ENCODE measurements at places on chromosomes 5 and 9.

DNA sequence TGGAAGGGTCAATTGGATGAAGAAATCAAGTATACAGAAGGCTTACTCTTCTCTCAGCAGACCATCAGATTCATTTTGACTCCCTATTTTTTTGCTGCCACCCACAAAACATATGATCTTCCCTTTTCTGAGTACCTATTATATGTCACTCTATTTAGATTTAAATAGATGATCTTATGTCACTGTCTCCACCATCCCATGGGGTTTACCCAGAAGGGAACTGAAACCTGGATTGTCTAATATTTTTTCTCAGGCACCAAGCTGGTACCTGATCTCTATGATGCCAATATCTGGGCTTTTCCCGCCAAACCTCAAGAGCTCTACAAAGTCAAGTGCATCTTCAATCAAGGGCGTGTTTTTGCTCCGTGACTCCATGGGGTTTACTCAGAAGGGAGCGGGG, 118.7 kb downstream of the GAS1 start:
- no peak overlapping the region for H3K27ac ChIP-seq
- no peak overlapping the region for H3K4me3 ChIP-seq
- DNase-seq: no peak
- no peaks in the 10 kb centered on the region for H3K4me1 ChIP-seq
- no peaks in the 10 kb centered on the region for H3K27me3 ChIP-seq
- H3K36me3 ChIP-seq: no peaks in the 10 kb centered on the region

DNA sequence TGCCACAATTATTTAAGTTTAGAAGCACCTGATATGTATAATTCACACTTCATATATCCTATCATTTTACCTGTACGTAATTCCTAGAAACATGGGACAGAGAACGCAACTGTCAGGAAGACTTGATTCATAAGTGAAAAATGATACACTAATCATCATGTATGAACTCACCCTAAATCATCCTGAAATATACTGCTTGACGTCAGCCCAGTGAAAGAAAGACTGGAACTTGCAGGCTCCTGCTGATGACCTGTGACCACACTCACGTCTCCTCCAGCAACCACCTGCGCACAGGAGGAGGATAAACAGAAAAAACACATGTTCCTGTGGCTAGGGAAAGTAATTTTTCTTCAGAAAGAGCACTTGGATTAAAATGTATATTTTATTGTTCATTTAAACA, 169.7 kb downstream of the MPDZ start:
- no peaks in the 10 kb centered on the region for H3K27me3 ChIP-seq
- H3K36me3 ChIP-seq: no peaks in the 10 kb centered on the region
- no peak overlapping the region for H3K27ac ChIP-seq
- H3K4me1 ChIP-seq: no peaks in the 10 kb centered on the region
- no peak for DNase-seq
- H3K4me3 ChIP-seq: no peak overlapping the region

DNA sequence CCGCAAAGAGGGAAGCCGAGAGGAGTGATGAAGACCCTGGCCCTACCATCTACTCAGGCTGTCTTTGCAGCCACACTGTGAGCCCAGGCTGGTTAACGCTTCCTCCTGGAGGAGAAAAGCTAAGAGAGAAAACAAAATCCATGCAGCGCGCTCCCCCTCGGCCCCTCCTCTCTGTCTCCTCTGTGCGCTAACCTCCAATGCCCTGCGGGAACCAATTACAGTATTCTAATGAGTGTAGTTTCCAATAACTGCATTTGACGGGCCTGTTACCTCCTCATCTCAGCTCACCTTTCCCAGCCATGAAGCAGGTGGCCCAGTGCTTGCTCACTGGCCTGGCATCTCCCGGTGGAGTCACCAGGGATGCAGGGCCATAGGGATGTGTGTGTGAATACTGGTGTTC, 565.5 kb downstream of the EBF1 start:
- H3K36me3 ChIP-seq: no peaks in the 10 kb centered on the region
- no peak overlapping the region for H3K4me3 ChIP-seq
- no peak overlapping the region for H3K27ac ChIP-seq
- no peaks in the 10 kb centered on the region for H3K27me3 ChIP-seq
- DNase-seq: no peak

GRCh38 chr9:124306098-124306735, 48.5 kb downstream of the NEK6 start:
- no peaks in the 10 kb centered on the region for H3K4me1 ChIP-seq
- H3K27ac ChIP-seq: no peak overlapping the region
- H3K4me3 ChIP-seq: no peak overlapping the region
- no peaks in the 10 kb centered on the region for H3K27me3 ChIP-seq

- no peak for DNase-seq
- no peaks in the 10 kb centered on the region for H3K4me1 ChIP-seq
- no peak overlapping the region for H3K4me3 ChIP-seq
- H3K27me3 ChIP-seq: no peaks in the 10 kb centered on the region
Measured at GRCh38 chr9:65430221-65430620, 145.2 kb upstream of the FOXD4L5 start.

- H3K4me3 ChIP-seq: no peak overlapping the region
- no peaks in the 10 kb centered on the region for H3K27me3 ChIP-seq
- no peak overlapping the region for H3K27ac ChIP-seq
- peaks cover 16% of the 10 kb centered on the region for H3K4me1 ChIP-seq
Measured at GRCh38 chr9:33189331-33189791, 22.2 kb upstream of the B4GALT1 start.

- DNase-seq: no peak
- no peaks in the 10 kb centered on the region for H3K27me3 ChIP-seq
- no peaks in the 10 kb centered on the region for H3K36me3 ChIP-seq
- H3K4me3 ChIP-seq: no peak overlapping the region
Measured at GRCh38 chr5:148027505-148027904, 36.3 kb upstream of the SPINK5 start.

GRCh38 chr5:137566780-137567179, 67.7 kb upstream of the SPOCK1 start:
- no peak overlapping the region for H3K27ac ChIP-seq
- H3K4me1 ChIP-seq: no peaks in the 10 kb centered on the region
- H3K27me3 ChIP-seq: no peaks in the 10 kb centered on the region
- H3K36me3 ChIP-seq: no peaks in the 10 kb centered on the region

Data from body of pancreas (tissue), 4 donors.